ENCODE measurements at places on chromosomes 5 and 9.

DNA sequence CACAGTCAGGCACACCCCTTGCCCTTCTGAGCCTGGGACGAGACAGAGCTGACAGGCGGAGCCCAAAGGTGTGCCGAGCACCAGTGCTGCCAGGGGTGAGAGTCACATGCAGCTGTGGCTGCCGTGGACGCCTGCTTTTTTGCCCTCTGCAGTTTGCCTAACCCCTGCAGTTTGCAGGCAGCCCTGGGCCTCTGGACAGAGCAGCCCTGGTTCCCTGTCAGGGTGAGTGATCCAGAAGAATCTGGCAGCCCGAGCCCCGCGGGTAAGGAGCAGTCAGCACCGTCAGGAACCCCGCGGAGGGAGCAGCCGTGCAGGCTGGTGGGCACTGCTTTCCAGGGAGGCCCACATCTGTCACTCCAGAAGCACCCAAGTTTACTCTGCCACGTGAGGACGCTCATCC lies 30.3 kb downstream of the CEP72 start:
- no peak for DNase-seq

DNA sequence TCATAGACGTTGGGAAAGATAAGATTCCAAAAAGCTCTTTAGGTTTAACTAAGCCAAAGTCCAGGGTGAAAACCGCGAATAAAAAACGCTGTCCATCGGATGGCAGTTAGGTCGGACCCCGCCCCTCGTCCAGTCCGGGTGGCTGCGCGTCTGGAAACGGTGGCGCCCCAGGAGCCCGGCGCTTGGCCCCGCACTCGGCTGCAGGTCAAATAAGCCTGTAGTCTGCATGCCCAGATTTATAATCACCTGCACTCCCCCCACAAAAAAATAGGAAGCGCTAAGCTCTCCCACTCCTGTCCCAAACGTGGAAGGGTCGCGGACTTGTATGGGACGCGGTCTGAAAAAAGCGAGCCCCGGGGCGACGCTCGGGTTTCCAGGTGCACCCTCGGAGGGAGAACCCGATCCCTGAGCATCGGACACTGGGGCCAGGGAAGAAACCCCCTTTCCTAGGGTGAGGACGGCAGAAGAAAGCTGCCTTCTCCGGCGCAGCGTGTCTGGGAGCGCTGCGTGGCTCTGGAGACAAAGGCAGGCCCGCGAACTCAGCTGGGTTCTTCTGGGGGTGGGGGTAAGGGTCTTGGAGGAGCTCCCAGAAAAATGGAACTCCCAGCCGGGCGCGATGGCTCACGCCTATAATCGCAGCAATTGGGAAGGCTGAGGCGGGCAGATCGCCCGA lies 923 bp upstream of the ZBTB5 start:
- DNase-seq = peak; percentile 29

DNA sequence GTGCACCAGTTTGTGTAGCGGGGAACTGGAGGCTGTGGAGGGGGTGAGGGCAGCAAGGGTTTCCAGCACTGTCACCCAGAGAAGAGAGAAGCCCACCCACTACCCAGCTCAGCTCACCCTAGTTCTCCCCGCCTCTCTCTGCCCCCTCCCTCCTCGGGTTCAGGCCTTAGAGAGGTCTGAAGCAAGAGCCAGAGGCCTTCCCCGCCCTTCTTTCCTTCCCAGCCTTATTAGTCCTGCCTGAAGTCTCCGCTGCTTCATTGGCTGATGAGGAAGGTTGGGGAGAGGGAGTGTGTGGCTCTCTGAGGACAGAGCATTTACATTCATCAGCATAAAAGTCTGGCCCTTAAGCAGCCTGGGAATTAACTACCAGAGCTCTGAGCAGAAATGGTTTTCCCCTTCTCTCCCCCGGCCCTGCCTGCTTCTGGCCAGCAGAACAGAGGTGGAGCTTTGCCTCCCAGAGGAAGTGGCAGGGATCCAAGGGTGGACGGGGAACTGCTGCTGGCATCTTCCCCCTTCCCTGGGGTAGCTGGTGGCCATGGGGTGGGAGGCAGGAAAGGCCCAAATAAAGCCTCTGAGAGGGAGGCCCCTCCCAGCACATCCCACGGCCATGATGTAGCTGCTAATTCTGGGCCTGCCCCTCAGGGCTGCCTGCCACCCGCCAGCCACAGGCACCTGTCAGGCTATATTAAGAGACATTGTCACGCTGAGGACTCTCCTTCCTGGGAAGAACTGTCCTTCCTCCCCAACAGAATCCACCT lies 4.1 kb downstream of the DNAJB5 start:
- no peak for DNase-seq

- no peak for DNase-seq
These were observed 51.4 kb upstream of the TJP2 start for GRCh38 chr9:69122549-69123141.

DNA sequence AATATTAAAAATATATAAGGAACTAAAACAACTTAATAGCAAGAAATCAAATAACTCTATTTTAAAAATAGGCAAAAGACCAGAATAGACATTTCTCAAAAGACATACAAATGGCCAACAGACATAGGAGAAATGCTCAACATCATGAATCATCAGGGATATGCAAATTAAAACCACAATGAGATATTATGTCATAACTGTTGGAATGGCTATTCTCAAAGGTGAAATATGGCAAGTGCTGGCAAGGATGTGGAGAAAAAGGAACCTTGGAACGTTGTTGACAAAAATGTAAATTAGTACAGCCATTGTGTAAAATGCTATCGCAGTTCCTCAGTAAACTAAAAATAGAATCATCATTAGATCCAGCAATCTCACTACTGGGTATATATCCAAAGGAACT lies 468.5 kb downstream of the NFIB start:
- no peak for DNase-seq

GRCh38 chr9:19424176-19424779 lies 15.5 kb downstream of the ACER2 start:
- no peak for DNase-seq

DNA sequence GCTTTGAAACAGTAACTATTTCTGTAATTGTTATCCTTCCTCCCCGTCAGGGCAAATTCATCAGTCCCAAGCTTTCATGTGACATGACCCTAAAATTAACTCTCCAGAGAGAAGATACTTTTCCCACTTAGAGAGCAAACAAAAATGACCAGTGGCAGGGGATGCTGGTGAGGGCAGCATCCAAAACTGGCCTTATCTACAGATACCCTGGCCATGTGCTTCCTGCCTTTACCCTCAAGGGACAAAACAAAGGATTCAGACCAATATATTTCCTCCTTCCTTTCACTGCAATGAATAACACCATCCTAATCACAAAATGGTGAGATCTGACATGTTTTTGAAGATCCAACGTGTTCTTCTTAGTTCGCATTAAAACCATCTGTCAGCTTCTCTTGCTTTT lies 267.2 kb downstream of the MAN2A1 start:
- DNase-seq = no peak

DNA sequence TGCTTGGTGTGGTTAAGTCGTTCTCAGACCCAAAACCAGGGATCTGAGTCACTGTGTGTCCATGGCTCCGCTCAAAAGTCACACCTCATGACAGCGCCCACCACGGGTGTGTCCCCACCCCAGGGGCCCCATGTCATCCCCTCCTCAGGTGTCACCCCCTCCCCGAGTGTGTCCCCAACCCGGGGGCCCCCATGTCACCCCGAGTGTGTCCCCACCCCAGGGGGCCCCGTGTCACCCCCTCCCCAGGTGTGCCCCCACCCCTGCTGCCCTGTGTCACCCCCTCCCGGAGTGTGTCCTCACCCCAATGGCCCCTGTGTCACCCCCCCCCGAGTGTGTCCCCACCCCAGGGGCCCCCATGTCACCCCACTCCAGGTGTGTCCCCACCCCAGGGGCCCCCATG lies 5.1 kb downstream of the LRRC14B start:
- no peak for DNase-seq

DNA sequence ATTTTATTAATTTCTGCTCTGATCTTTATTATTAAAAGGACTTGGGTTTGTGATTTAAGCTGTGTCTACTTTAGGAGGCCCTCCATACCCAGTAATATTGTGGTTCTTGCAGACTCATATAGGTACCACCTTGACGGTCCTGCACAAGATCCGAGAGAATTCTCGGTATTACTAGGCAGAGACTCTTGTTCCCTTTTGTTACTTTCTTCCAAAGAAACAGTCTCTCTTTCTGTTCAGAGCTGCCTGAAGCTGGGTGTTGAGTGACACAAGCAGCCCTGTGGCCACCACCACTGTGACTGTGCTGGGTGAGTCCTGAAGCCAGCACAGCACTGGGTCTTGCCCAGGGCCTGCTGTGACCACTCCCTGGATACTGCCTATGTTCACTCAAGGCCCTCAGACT lies 666.6 kb downstream of the SEMA5A start:
- no peak for DNase-seq

DNA sequence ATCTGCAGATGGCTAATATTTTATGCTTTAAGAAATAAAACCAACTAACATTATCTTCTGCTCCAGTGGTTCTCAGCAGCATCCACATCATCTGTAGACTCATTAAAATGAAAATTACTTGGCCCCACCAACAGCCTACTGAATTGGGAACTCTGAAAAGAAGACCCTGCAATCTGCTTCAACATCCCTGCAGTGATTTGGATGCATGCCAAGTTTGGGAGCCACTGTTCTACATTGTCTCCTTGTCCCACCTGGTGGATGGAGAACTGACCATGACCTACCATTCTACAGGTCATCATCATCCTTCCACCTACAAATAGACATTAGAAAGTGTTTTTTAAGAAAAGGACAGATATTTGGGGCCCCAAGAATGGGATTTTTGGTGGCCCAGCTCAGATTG lies 71.1 kb downstream of the ACER2 start:
- no peak for DNase-seq

DNA sequence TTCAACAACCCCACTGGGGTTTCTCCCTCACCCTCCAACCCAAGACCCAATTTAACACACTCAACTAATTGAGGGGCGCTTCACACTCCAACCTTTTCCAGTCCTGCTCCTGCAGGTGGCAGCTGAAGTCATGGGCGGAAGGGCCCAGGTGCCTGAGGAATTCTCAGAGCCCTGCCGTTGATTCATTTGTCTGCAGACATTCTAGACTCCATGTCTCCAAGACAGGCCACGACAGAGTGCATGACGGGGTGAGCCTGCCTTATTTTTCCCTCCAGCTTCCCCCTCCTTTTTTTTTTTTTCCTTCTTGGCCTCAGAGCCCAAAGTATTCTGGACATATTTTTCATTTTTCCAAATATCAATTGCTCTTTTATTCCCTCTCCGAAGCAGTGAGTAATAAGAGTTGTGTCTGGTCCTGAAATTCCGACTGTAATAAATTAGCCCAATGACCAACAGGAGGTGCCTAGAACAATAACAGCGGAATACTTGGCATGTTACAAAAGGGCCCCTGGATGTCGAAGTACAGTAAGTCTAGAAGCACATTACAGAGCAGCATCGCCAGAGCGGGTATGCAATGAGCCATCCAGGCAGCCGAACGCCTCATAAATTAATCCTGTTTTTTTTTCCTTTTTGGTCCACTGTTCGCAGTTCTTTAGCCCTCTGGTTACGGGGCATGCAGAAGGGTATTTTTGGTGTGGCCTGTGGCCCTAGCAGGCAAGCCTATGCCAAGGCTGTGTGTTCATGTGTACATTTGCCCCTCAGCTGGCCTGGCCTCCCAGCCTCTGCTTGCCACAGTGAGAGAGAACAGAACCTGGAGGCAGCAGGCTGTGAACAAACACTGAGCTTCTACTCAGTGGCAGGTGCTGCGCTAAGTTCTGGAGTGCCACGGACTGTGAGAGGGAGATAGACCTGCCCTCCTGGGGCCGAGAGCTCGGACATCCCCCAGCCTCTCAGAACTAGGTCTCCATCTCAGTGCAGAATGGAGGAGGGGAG lies 8.6 kb upstream of the SMIM23 start:
- DNase-seq = no peak

GRCh38 chr9:126435626-126436025 lies 109.0 kb downstream of the MVB12B start:
- no peak for DNase-seq

DNA sequence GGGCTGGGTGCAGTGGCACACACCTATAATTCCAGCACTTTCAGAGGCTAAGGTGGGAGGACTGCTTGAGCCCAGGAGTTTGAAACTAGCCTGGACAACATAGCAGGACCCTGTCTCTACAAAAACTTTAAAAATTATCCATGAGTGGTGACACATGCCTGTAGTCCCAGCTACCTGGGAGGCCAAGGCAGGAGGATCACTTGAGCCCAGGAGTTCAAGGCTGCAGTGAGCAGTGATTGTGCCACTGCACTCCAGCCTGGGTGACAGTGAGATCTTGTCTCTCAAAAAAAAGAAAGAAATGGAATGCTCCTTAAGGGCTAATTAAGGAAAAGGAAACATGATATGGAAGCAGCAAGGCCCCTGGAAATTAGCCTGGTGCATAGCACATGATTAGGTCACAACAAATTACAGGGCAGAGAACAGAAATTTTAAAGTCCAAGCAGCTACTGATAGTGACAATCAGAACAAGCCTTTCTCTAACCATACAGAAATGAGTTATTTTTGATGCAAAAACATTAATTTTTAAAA lies 19.5 kb downstream of the ANKH start:
- DNase-seq = no peak

All from GM12892 (cell line).